Activated naive CD4-positive, alpha-beta T cell treated with anti-CD3 and anti-CD28 coated beads, Interleukin-2, amount 50 U/mL, for 72 hours (primary cell): ENCODE measurements at places on chromosomes 16 and 17.

GRCh38 chr16:34078691-34079090 lies 619.3 kb downstream of the TP53TG3F start:
- DNase-seq = no peak

DNA sequence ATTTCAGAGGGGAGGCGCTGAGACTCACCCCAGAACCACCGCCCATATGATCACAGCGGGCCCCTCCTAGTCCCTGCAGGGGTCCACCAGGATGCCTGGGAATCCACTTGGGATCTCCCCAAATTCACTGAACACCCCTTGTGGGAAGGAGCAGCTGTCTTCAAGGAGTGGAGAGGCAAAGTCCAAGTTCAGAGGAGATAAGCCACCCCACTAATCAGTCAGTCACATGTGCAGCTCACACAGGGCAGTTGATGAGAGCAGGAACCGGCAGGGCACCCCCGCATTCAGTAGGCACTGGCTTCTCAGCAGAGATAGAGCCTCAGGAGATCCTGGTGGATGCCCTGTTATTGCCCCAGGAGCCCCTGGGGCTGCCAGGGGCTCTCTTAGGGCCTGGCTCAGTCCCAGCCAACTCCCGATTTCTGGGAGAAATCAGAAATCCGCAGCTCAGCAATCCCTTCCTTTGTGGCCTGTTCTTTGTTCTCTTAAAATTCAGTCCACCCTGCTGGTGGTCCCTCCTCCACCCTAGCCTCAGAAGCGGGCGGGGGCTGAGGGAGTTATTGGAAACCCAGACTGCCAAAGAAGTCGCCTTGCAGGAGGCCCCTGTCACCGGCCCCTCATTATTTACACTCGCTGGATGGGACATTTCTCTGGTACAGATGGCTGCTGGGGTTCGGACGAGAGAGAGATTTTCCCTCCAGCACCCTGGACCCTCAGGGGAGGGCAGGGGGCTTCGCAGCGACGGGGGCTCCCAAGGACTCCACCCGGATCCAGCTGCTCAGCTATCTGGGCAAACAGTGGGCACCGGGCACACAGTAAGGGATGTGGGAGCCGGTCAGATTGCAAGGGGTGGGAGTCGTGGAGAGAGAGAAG lies 1.8 kb downstream of the CDC42EP4 start:
- no peak for DNase-seq

DNA sequence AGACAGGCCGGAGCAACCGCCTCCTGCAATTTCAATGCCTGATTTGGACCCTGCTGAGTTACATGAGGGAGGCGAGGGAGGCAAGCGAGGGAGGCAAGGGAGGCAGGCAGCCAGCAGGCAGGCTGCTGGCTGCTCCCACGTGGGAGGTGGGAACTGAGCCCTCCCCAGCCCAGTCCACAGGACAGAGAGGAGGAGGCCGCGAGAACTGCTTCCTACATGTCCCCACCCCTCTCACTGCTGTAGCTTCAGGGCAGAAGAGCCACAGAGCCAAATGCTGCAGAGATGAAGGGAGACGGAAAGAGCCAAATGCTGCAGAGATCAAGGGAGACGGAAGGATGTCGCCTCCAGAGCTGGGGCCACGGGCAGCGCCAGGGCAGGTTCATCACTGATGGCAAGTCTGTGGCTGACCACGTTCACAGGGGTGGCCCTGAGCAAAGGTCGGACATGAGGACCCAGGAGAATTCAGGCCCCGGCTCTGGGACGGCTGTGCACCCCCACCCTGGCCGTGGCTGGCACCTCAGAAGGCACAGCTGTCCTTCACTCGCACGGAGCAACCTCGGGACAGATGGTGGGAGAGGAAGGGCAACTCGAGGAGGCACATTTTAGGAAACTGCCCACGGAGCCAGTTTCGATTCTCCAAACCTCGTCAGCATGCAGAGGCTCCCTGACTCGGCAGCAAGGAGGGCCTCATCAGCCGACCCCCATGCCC lies 21.5 kb downstream of the RPH3AL start:
- DNase-seq = no peak

DNA sequence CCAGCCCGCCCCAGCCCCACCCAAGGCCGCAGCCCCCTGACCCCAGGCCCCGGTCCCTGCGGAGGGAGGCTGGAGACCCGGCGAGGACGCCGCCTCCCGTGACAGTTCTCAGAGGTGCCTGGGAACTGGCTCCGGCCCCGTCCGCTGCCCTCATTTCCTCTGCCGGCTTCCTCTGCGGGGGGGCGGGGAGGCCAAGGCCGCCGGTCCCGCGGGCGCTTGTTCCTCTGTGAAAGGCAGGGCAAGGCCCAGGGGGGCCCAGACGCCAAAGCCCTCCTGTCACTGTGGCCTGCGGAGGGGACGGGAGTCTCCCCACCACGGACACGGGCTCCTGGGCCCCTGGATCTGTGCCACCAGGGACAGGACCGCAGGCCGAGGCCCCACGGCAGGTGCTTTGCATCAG lies 5.0 kb upstream of the PVALEF start:
- no peak for DNase-seq

- no peak for DNase-seq
These were observed 182.5 kb downstream of the SNX29 start for GRCh38 chr16:12159028-12159427.

DNA sequence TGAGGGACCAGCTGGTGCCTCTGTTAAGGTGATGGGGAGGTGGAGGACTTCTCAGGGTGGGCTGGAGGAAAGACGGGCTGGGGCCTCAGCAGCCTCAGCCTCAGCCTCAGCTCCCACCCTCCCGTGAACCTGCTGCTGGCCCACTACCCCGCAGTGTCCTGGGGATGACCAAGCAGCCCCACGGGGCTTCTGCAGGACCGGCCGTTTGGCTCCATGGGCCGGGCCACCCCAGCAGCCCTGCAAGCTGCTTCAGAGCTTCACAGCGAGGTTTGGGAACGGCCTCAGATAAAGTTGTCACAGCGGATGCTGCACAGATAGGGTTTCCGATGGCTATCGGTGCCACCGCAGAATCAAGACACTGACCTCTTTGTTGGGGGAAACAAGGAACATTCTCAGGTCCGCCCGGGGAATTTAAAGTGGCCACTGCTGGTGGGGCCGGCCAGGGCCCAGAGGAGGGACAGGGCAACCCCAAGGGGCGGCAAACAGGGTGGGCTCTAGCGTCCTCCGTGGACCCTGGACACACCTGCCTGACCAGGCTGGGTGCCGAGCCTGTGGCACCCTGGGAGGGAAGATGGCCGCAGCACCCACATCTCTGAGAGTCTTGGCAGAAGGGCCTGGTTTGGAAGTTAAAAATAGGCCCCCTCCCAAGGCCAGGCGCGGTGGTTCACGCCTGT lies 47.8 kb upstream of the ZC3H18 start:
- DNase-seq = no peak

- no peak for DNase-seq
These were observed 9.6 kb downstream of the STX8 start for GRCh38 chr17:9566067-9566466.

- DNase-seq = no peak
These were observed 535.1 kb downstream of the CDH11 start for GRCh38 chr16:64586781-64587180.

GRCh38 chr17:45311760-45312476 lies 4.9 kb downstream of the MAP3K14 start:
- peak; percentile 81 for DNase-seq

GRCh38 chr16:46620266-46621005 lies 743 bp downstream of the SHCBP1 start:
- DNase-seq = peak; percentile 12

- no peak for DNase-seq
These were observed 2285.8 kb downstream of the TP53TG3F start for GRCh38 chr16:35745191-35745590.

- no peak for DNase-seq
These were observed 12.2 kb downstream of the ZNHIT3 start for GRCh38 chr17:36498560-36499300.

DNA sequence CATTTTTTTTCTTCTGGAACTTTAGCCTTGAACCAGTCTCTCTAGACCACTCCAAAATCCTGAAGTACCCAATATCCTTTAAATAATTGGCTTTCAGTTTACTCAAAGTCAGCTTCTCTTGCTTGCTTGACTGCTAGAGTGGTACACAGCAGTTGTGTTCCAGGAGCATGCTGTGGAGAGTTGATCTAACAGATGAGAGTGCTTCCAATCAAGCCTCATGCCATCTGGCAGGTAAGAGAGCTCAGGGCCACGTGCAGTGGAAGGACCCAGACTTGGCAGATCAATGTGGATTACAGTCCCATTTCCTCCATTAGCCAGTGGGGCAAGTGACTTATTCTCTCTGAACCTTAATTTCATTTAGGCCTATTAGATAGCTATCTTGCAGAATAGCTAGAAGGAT lies 15.7 kb downstream of the CNEP1R1 start:
- DNase-seq = no peak

GRCh38 chr17:40415390-40415789 lies 2.3 kb downstream of the TOP2A start:
- DNase-seq = no peak

DNA sequence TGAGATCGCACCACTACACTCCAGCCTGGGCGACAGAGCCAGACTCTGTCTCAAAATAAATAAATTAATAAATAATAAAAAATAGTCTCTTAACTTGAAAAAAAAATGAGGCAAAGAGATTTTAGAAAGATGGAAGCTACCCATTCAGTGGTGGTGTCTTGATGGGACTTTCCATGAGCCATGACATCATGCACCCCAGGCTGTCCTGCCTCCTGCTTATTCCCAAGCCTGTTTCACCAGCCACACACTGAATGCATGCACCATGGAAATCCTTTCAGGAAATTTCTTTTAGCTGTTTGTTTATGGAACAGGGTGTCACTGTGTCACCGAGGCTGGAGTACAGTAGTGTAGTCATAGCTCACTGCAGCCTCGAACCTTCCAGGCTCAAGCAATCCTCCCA lies 8.9 kb upstream of the DLX3 start:
- DNase-seq = no peak

DNA sequence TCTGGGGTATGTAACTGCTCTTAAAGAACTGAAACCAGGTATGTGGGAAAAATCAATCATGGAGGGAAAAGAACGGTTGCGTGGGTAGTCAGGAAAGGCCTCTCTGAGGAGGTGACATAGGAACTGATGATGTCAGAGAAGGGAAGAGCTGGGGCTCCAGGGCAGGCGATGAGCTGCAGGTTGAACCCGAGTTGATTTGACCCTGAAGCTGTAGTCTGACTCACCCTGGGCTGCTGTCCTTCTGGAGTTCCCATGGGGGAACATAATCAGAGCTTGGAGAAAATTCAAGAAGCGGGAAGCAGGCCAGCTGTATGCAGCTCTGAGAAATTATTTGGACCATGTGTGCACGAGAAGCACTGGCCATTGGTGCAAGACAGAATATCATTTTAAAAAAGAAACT lies 16.7 kb downstream of the SLC6A2 start:
- no peak for DNase-seq

DNA sequence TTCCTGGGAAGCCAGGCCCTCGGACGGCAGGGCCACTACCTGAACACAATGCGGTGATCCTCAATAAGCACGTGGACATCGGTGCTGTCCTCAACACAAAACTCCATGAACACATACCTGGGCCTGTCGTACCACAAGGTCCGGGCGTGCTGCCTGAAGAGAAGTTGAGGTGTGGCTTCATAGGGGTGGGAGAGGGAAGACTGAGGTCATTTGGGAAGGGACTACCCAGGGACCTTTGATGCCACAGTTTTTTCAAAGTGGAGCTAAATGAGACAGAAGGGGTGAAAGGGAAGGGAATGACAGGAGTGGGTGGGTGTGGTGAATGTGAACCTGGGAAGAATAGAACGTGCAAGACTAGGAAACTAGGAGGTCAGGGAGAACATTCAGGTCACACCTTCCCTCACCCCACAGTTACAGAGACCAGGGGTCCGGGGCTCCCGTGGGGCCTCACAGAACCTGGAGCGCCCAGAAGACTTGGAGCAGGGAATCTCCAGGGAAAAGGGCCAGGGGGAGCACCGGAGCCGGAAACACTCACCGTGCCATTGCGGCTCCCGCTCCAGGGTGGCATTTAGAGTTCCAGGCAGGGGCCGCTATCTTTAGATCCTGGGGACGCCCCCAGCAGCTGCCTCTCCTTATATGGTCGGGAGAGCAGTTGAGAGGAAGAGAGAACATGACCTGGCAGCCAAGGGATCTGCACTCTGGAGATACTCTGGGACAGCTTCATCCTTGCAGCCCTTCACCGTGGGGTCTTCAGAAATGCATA lies at the start of gene PTGES3L:
PTGES3L (minus strand) TSS at position 570 of the 763 bp plus-strand sequence; CDS start at position 543, 27 bp downstream.
- DNase-seq = peak; percentile 66

GRCh38 chr17:160336-160735 lies 21.1 kb downstream of the DOC2B start:
- DNase-seq = no peak

GRCh38 chr16:68746951-68747350 lies 9.9 kb downstream of the CDH1 start:
- DNase-seq = no peak

GRCh38 chr16:80666378-80667250 lies 125.8 kb downstream of the DYNLRB2 start:
- no peak for DNase-seq

DNA sequence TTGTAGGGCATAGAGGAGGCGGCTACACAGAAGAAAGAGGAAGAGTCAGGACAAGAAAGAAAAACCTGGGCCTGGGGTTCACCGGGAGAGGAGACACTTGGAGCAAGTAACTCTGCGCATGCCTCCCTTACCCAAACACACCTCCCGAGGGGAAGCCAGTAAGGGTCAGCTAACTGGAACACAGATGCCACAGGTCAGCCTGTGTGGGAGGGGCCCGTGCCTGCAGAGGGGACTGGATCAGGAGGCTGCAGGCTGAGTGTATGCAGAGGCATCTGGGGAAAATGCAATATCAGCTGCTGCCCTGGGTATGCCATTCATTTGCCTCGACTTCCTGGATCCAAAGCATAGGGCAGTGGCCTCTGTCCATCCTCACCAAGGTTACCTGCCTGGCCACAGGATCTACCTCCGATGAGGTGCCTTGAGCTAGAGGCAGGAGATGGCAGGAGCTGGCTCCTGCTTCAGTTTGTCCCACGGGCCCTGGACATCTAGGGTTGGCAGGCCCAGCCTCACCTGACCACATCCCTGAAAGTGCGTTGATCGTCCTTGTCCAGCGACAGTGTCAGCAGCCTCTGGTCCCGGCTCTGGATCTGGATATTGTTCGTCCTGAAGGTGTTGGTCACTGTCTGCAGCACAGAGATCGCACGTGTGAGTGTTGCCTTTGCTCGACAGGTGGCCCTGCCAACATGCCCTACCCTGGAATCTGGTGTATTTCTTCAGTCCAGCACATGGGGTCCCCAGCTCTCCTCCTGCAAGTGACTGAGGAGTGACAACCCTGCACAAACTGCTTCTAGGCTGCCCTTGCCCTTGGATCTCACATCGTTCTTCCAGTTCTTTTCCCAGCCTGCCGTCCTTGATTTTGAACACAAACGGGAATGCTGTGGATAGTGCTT lies 4.6 kb upstream of the MFSD6L start:
- DNase-seq = no peak

GRCh38 chr16:87570938-87571867 lies 31.1 kb upstream of the JPH3 start:
- peak; percentile 41 for DNase-seq

GRCh38 chr17:65593855-65594845 lies 32.7 kb upstream of the AXIN2 start:
- DNase-seq = no peak

- DNase-seq = no peak
These were observed 49.8 kb downstream of the CDH1 start for GRCh38 chr16:68786685-68787418.

GRCh38 chr17:18038149-18038850 lies 668 bp downstream of the ATPAF2 start:
- DNase-seq = peak; percentile 33

- DNase-seq = peak; percentile 36
These were observed 160.1 kb downstream of the MAP2K4 start for GRCh38 chr17:12180644-12181261.

GRCh38 chr17:44236444-44236991 lies 17.0 kb upstream of the UBTF start:
- no peak for DNase-seq

GRCh38 chr16:85051067-85051581 lies 23.5 kb downstream of the KIAA0513 start:
- DNase-seq = no peak

- no peak for DNase-seq
These were observed 1151.9 kb upstream of the GOT2 start for GRCh38 chr16:59886021-59886420.
